IMR-90 (cell line): ENCODE measurements at places on chromosomes 12 and 14. TPM values are rescaled to one million over a fixed set of nuclear protein-coding genes. Genes with fewer than 3 reads are reported as not detected.

The RNF212B gene
- not detected in 2 replicates for total RNA-seq

The FLRT2 gene
- 11.1 and 13.1 TPM in 2 replicates for total RNA-seq

The TCP11L2 gene
- 26.4 and 32.8 TPM in 2 replicates for total RNA-seq

The SOCS2 gene
- total RNA-seq = 12.0 and 19.4 TPM in 2 replicates

The SYNE3 gene
- 5.0 TPM in 2 replicates for total RNA-seq
